ENCODE measurements at places on chromosomes 3 and 15.

DNA sequence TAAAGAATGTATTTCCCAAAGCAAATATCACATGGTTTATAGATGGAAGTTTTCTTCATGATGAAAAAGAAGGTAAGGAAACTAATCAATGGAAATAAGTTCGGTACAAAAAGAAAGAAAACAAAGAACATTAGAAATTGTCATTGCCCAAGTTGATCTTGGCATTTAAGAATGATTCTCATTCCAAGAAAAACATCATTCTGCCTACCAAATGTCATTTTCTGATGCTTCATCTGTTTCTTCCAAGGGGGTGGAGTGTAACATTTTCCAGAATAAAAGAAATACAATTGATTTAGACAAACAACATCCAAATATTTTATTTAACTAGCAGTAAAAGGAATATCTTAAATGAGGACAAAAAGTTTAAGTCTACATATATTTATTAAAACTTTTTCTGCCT is 3.0 kb upstream of the ZBED2 start:
- DNase-seq, result no peak

- DNase-seq, result peak; percentile 67
Measured at GRCh38 chr3:69306239-69307185, 79.4 kb downstream of the FRMD4B start.

- no peak for DNase-seq
Measured at GRCh38 chr3:191065181-191065805, 133.7 kb upstream of the OSTN start.

- no peak for DNase-seq
Measured at GRCh38 chr15:99399618-99400017, 148.3 kb downstream of the LRRC28 start.

GRCh38 chr15:74170071-74170844 is 3.3 kb upstream of the ISLR start:
- DNase-seq, result no peak

- DNase-seq, result no peak
Measured at GRCh38 chr3:164375538-164375937, 702.8 kb downstream of the SI start.

DNA sequence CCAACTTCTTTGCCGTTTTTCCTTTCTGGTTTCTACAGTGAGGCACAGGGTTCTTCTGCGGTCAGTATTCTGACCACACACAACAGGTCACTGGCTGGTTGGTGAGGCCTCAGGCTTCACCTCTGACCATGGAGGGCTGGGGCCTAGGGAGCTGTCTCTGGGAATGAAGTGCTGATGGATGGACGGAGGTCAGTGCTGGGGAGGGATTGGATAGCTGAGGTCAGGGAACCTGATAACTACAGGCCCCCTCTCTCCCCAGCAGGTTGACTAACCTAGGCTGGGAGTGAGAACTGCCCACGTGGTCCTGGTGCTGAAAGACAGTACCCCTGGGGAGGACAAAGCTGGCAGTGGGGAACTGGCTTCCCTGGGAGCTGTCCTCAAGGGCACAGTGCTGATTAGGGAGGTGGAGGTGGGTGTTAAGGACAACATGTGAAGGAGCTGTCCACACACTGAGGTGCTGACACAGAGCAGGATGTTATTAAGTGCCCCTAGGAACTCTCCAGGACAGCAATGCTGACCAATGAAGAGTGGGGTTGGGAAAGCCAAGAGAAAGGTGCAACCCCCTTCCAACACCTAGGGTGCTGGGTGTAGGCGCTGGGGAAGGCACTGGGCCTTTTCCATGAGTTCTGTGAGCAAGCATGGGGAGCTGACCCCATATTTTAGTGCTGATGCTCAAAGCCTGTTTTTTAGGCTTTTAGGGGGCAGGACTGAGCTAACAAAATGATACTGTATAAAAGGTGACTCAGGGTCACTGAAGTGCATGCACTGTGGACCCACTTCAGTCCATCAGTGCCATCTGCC is 45.2 kb downstream of the ATP2B2 start:
- no peak for DNase-seq

GRCh38 chr3:123652342-123652984 is 67.6 kb upstream of the HACD2 start:
- DNase-seq, result peak; percentile 79

DNA sequence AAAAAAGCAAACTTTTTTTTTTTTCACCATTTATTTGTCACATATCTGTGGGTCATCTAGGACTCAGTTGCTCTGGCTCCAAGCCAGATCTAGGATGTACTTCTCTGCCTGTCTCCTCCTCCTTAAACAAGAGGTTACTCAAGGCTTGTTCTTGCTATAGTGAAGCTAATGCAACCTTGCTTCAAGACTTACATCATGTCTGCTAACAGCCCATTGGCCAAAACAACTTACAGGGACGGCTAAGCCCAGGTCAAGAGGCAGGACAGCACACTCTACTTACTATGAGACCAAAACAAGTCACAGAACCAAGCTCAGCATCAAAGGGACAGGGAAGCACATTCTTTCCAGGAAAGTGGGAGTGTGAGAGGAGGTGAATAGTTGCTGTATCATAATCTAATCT is 123.8 kb upstream of the BNIP2 start:
- no peak for DNase-seq

DNA sequence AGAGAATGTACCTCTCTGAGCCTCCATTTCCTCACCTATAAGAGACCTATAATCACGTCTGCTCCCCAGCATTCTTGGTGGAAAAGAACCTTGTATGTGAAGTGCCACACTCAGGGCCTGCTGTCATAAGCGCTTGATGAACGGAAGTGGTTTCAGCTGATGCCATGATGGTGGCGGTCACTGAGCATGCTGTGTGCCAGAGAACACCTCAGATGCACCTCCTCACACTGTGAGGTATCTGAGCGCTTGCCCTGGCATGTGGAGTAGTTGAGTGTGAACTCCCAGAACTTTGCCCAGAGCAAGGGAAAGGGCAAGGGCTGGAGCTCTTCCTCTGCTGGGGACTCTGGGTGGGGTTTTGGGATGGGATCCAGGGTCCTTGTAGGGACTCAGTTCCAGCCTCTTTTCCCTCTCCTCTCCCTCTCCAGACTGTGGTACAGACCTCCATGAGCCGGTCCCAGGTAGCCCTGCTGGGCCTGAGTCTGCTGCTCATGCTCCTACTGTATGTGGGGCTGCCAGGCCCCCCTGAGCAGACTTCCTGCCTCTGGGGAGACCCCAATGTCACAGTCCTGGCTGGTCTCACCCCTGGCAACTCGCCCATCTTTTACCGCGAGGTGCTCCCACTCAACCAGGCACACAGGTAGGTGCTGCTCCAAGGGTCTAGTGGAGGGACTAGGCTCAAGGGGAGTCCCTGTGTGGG is 2.7 kb downstream of the ABHD14A start:
- DNase-seq, result no peak

- no peak for DNase-seq
Measured at GRCh38 chr3:64368257-64369020, 143.2 kb upstream of the PRICKLE2 start.

GRCh38 chr15:57118013-57118799 is 199.8 kb downstream of the TCF12 start:
- DNase-seq, result no peak

GRCh38 chr3:38120693-38121450 is 16.1 kb downstream of the ACAA1 start:
- no peak for DNase-seq

- DNase-seq, result peak; percentile 68
Measured at GRCh38 chr3:5304789-5305683, 117.5 kb downstream of the EDEM1 start.

DNA sequence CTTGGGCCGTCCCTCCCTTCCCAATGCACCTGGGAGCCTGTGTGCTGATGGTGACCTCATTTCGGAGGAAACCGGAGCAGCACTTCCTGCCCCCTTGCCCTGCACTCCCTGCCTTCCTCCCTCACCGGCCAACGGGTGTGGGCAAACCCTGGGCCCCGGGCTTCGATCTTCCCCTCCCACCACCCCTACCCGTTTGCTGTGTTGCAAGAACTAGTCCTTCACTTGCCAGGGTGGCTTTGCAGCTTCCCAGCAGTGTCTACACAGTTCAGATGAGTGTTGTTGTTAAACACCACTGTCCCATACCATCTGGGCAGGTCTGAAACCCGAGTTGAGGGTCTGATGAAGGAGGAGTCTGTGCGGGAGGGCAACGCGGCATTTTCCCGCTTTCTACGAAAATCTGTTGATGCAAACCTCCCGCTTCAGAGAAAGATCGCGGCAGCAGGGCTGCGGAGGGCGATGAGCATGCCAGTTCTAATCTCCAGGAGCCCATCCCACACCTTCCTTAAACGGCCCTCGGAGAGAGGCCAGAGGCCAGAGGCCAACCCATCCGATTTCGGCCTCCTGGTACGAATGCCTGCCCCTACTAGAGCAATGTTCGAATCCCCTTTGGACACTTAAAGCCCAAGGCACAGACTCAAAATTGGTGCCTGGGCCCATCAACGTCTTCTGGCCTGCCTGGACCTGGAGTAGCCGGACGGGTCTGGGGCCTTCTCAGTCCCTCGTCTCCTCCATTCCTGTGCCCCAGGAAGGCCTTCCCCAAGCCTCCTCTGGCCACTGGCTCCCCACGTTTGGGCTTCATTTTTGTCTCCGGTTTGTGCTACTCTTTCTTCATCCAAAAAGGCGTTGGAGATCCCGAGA is 35.7 kb upstream of the POLG start:
- DNase-seq, result no peak

- no peak for DNase-seq
Measured at GRCh38 chr15:39874890-39875549, 45.0 kb downstream of the GPR176 start.

- no peak for DNase-seq
Measured at GRCh38 chr3:180223268-180223667, 186.5 kb upstream of the PEX5L start.

GRCh38 chr3:94739420-94739819 is 676.6 kb downstream of the NSUN3 start:
- DNase-seq, result no peak

DNA sequence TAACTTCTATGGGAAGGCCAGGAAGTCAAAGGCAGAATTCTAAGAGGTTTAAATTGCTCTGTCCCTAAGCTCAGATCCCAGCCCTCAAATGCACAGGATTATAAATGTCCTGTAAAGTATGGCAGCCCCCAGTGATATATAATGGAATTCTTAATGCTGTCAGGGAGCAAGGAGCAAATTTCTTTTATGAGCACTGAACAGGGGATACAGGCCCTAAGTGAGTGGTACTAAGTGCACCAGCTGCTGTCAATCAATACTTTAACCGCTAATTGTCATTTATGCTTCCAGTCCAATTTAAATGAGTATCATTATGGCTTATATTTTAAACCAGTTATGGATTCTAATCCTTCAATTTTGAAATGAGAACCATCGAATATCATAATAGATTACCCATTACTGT is 4.7 kb downstream of the SLC9A9 start:
- DNase-seq, result no peak

- no peak for DNase-seq
Measured at GRCh38 chr3:70393881-70394612, 81.6 kb upstream of the MDFIC2 start.

GRCh38 chr3:113268942-113269341 is 57.6 kb downstream of the BOC start:
- DNase-seq, result no peak

GRCh38 chr15:70610541-70610940 is 152.8 kb downstream of the UACA start:
- no peak for DNase-seq

DNA sequence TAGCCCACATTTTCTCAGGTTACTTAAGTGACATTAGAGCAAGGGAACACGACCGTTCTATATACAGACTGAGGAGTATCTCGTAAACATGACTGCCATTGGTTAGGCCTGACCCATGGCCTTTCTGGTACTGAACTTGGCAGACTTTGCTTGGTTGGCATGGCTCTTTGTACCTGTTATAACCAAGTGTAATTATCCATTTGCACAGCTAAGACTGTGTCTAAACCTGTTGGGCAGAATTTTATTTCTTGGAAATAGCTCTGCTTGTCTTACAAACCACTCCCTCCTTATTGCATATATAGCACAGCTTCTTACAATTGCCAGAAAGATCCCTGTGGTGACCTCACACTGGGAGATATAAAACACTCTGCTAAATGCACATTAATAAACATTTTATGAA is 106.9 kb downstream of the P2RY1 start:
- no peak for DNase-seq

DNA sequence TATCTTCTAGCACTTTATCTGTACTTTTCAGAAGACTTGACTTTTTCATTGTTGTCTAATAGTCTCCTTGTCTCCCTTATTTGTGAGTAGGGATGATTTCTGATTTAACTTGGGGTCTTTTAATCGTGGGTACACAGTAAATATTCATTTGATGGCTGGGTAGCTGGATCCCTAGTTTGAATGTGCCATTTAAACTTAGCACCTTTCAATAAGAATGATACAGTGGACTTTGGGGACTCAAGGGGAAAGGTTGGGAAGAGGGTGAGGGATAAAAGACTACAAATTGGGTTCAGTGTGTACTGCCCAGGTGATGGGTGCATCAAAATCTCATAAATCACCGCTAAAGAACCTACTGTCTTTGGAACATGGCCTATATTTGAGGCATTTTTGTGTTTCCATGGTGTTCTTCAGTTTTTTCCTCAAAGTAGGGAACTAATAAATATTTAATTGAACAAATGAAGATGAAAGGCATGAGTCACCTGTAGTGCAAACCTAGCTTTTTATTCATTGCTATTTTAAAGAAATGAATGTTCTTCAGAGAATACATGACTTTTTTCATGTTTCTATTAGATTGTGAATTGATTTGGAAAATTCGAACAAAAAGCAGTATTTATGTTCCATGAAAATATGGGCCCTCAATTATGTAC is 12.1 kb downstream of the FNDC3B start:
- DNase-seq, result no peak

GRCh38 chr3:48426401-48426909 is 3.4 kb downstream of the PLXNB1 start:
- no peak for DNase-seq

All from NCI-H526 (cell line).